ENCODE measurements at places on chromosomes 2 and 18.

GRCh38 chr2:237195396-237196120 lies 109.9 kb downstream of the COPS8 start:
- DNase-seq: no peak

DNA sequence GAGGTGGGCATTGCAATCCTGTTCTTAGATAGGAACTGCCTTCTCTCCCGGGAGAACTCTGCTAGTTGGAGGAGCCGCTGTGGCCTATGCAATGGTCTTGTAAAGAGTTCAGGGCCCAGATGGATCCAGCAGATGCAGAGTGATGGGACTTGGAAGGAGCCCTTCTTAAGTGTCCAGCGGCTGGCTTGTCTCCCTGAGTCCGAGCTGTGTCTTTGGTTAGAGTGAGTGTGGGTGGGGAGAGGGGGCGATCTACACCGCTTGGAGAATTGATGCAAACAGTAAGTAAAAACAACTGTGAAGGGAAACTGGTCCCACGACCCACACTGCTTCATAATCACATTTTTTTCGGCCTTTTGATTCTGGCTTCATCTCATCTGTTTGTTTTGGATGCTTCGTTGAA lies 89.8 kb upstream of the CYRIA start:
- no peak for DNase-seq

DNA sequence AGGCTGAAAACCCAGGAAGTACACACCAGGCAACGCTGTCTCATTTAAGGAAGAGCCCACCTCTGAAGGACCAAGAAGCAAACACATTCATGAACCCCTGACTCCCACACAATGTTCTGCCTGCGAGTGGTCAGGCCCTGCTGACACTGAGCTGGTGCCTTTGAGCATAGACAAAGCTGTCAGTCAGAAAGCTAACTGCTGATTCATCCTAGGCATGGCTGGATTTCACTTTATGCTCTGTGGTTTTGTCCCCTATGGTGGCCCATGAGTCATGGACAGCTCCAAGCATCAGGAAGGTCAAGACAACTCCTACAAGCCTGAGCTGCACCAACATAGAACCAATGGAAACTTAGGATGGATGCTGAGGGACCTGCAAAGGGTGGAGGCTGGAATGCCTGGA lies 78.9 kb downstream of the UXS1 start:
- DNase-seq: peak; percentile 66

GRCh38 chr2:174654419-174654941 lies 56.9 kb upstream of the WIPF1 start:
- DNase-seq: no peak

DNA sequence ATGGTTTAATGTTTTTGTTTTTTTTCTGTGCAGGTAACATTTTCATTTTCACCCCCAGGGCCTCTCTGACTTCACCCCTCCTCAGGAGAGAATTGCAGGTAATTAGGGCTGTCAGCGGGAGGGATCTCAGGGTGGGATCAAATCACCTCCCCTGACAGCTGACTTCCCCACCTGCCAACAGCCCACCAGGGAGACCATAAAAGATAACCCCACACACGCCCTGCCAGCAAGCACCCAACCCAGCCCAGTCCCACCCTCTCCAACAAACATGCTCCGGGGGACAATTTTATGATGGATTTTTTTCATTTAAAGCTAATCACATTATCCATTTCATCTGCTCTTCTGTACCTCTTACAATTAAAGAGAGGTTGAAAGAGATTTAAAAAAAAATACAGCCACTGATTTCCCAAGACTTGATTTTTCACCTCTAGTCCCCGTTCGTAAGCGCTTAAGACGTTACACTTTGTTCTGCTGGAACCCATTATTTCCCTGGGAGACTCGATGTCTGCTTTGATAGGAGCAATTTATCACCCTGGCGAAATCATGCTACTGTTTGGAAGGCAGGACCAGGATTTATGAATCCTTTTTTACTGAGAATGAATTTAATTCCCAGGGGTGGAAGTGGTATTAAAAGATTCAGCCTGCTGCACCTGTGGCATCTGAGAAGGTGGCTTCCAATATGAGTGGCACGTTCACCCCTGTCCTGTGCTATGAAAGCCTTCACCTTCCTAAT lies 232.9 kb upstream of the ID2 start:
- DNase-seq: no peak

DNA sequence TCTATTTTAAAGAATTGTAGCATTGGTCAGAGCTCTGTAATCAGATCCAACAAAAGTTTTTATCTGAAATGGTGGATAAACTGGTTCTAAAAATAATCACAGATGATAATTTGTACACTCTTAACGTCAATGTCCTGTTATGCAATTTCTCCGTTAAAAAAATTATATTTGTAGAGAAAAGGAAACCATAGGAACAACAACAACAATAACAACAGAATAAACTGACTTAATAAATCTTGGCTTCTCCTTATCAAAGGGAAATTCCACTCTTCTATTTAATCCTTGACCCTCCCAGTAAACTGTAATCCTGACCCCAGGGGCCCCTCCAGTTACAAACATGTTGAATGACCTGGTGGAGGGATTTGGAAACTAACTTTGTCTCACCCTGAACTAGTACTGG lies 78.6 kb upstream of the ZFP36L2 start:
- peak; percentile 41 for DNase-seq

- DNase-seq: no peak
These were observed 81.1 kb upstream of the CAVIN2 start for GRCh38 chr2:191927991-191928390.

GRCh38 chr18:64562651-64563050 lies 413.8 kb upstream of the LINC00305 start:
- no peak for DNase-seq

GRCh38 chr2:130764035-130764820 lies 8.9 kb downstream of the AMER3 start:
- DNase-seq: no peak

All from PC-9 (cell line).